Epithelial cell of proximal tubule (primary cell): ENCODE measurements at places on chromosomes 5 and 9.

DNA sequence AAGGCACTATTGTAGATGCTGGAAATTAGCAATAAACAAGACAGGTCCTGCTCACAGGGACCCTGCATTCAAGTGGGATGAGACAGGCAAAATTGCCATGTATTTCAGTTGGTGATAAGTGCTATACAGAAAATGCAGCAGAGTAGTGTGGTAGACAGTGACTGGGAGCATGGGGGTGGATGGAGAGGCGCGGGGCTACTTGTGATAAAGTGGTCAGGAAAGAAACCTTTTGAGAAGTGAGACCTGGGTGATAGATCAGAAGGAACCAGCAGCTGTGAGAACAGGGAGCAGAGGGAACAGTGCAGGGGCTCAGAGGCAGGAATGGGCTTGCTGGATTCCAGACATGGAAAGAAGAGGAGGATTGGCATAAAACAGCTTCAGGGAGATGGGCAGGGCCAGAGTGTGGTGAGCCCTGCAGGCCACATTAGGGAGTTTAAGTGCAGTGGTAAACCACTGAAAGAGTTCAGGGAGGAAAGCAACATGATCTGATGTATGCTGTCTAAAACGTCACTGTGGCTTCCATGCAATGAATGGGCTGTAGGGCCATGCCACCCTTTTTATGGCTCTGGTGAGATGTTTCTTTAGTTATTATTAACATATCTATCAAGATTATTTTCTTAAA is 7.3 kb downstream of the CRHBP start:
- no peak for DNase-seq

GRCh38 chr9:87884578-87885459 is 2.1 kb downstream of the SPATA31E1 start:
- no peak for DNase-seq

DNA sequence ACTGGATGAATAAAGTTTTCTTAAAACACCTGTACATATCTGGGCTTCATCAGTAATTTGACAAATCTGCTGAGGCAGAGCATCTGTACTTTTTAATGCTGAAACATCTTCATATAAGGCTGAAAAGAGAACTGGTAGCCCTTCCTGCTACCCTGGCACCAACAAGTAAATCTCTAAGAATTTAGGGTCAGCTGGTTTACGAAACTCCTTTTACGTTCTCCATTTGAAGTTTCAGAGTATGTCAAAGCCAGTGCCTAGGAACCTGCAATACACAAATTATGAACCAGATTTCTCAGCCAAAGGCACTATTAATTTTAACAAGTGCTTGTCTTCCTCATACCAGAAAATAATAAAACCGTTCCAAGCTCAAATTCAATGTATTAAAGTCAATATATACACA is 3.8 kb downstream of the ZFAND5 start:
- no peak for DNase-seq

- no peak for DNase-seq
Observed at GRCh38 chr5:38600329-38601045, 44.0 kb upstream of the LIFR start.

DNA sequence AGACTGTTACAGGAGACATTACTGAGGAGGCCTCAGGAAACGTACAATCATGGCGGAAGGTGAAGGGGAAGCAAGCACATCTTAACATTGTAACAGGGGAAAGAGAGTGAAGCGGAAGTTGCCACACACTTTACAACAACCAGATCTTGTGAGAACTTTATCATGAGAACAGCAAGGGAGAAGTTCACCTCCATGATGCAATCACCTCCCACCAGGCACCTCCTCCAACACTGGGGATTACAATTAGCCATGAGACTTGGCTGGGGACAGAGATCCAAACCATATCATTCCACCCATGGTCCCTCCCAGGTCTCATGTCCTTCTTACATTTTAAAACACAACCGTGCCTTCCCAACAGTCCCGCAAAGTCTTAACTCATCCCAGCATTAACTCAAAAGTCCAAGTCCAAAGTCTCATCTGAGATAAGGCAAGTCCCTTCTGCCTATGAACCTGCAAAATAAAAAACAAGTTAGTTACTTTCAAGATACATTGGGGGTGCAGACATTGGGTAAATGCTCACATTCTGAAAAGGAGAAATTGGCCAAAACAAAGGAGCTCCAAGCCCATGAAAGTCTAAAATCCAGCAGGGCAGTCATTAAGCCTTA is 138.3 kb downstream of the TMEM161B start:
- DNase-seq = no peak

DNA sequence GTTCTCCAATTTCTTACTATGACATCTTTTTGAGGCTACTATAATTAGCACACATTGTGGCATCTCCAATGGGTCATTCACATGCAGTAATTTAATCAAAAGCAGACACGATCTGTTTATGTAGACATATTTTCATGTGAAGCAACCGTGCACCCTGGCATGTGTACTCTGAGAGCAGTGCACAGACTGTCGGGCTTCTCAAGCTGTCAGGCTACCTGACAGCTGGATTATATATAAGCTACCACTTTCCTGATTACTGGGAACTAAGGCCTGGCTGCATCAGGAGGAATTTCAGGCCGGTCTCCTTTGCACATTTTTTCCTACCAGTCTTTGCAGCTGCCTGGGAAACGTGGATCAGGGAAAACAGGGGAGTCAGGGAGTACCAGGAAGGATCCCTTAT is 197.5 kb downstream of the MAPKAP1 start:
- DNase-seq = no peak

GRCh38 chr9:84003246-84003645 is 22.6 kb downstream of the RMI1 start:
- no peak for DNase-seq

- no peak for DNase-seq
Observed at GRCh38 chr5:133297293-133297692, 245.5 kb downstream of the HSPA4 start.

DNA sequence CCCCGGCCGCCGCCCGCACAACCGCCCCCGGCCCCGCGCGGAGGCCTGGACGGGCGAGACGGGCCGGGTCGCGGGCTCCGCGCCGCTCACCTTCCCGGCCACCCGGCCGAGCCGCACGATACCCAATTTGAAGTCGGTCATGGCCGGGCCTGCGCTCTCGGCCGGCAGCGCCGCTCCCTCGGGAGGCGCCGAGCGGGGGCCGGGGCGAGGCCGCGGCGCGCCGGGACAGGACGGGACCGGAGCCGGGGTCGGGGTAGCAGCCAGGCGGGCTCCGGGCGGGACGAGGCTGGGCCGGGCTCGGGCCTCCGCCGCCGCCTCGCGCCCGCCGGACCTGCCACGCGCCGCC is 216 bp downstream of the ZMYND19 start:
- no peak for DNase-seq

GRCh38 chr5:125703616-125704015 is 719.6 kb upstream of the GRAMD2B start:
- DNase-seq = no peak

DNA sequence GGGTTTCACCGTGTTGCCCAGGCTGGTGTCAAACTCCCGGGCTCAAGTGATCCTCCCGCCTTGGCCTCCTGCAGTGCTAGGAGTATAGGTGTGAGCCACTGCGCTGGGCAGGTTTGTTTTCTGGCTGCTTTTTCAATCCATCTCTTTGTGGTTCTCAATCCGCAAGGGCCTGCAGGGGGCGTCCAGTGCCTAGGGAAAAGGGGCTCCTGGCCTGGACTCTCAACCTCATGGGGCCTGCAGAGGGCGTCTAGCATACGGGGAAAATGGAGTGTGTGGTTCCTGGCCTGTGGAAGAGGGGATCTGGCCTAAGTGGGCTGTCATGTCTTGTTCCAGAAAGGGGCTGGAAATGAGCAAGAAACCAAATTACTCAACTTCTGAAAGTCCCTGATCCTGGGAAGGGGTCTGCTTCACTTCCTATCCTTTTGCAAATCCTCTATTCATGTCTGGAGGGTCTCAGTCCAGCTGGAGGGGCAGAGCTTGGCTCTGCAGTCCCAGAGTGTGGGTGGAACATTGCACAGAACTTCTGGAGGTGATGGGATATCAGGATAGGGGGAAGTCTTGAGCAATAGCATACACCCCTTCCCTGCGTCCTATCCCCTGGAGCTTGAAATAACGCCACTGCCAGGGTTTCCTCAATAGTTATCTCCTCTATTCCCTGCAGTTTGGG is 12.7 kb upstream of the CCL27 start:
- DNase-seq = no peak

- DNase-seq = no peak
Observed at GRCh38 chr9:95268681-95269080, 48.8 kb downstream of the FANCC start.

DNA sequence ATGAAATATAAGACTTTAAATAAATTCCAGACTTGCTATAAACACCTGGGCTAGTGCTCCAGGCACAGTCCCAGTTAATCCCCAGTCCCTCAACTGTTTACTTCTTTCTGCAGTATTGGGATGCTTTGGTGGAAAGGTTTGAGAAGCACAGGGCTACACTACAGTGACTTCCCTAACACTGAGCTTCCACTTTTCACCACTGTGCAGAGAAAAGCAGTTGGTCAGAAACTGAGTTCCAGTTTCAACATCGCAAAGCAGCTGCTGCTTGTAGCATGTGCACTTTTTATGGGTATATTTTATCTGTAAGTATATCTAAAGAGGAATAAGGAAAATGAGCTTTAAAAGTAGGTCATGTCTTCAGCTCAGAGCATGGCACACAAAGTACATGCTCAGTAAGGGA is 339.7 kb downstream of the NTRK2 start:
- DNase-seq = no peak
